ENCODE measurements at places on chromosomes 5 and 9. TPM values are rescaled to one million over a fixed set of nuclear protein-coding genes. Genes with fewer than 3 reads are reported as not detected.

Gene LCN6
- not detected for total RNA-seq

Gene PGM5
- 49.6 TPM for total RNA-seq

Gene HNRNPA0
- total RNA-seq = 9.9 TPM

Gene PCDHB5
- 3.3 TPM for total RNA-seq

Gene PCDHGB5
- total RNA-seq = 33.0 TPM

Gene REEP2
- 16.4 TPM for total RNA-seq

Gene PTGR1
- 63.9 TPM for total RNA-seq

Gene SHOC1
- total RNA-seq = not detected

Gene FBP2
- not detected for total RNA-seq

Gene PIK3R1
- 20.5 TPM for total RNA-seq

Gene GCNT1
- 14.7 TPM for total RNA-seq

Gene COL27A1
- 2.0 TPM for total RNA-seq

Gene RELL2
- total RNA-seq = 0.77 TPM

Gene HTR4
- total RNA-seq = not detected

Gene ZNF483
- total RNA-seq = 1.9 TPM

Gene PFN3
- not detected for total RNA-seq

Gene QRFP
- total RNA-seq = not detected

Gene SOX30
- total RNA-seq = not detected

Gene PAEP
- not detected for total RNA-seq

Gene PPP2CA
- 67.4 TPM for total RNA-seq

Gene GAPT
- not detected for total RNA-seq

Gene IL9
- not detected for total RNA-seq
